Jurkat, Clone E6-1 (cell line): ENCODE measurements at places on chromosomes 3 and 15.

DNA sequence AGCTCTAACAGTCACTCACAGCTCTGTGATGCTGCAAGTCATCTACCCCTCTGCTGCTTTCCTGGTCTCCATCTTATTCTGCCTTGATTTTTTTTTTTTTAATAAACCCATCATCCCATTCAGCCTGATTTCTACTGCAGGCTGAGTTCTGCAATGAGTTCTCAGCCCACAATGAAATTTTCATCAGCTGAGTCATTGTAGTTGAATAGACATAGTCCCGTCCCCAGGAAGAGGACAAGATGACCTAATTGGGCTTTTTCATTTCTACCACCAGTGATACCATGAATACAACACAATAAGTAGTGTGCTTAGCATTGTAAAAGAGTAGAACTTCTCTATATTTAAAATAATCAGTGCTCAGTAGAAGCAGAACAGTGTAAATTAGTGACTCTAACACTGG, 59.3 kb downstream of the C3orf85 start:
- DNase-seq, result no peak

GRCh38 chr3:176937541-176937940, 259.7 kb downstream of the TBL1XR1 start:
- no peak for DNase-seq

GRCh38 chr3:127407026-127407939, 119.4 kb upstream of the PRR20G start:
- DNase-seq, result no peak

DNA sequence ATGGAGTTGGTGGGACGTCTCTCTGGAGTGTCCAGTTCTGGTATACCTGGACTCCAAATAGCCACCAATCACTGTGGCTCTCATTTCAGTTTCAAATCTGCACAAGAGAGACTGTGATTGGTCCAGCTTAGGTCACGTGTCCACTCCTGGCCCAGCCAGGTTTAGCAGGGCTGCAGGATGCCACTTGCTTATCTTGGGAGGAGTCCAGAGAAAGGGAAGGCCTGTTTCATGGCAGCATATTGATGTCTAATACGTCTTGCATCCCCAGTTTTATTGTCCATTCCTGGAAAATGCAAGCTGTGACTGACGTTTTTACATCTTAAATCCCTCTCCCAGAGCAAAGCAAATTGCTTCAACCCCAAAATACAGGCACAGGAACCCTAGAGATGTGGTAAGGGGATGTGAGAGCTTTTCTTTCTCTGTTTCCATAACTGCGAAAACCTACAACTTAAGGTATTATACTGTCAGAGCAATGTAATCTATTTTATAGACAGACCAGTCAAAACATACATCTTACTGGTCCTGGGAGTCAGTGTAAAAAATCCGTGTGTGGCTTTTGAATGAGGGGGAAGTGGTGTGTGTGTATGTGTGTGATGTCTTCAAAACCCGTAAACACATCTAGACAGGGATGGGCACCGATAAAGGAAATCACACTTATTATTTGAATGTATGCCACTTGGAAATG, 274.4 kb downstream of the TLE3 start:
- no peak for DNase-seq
